ENCODE measurements at places on chromosomes 7 and 10.
A peak's percentile ranks its signal among the peaks of the same experiment; 100 is the strongest.

DNA sequence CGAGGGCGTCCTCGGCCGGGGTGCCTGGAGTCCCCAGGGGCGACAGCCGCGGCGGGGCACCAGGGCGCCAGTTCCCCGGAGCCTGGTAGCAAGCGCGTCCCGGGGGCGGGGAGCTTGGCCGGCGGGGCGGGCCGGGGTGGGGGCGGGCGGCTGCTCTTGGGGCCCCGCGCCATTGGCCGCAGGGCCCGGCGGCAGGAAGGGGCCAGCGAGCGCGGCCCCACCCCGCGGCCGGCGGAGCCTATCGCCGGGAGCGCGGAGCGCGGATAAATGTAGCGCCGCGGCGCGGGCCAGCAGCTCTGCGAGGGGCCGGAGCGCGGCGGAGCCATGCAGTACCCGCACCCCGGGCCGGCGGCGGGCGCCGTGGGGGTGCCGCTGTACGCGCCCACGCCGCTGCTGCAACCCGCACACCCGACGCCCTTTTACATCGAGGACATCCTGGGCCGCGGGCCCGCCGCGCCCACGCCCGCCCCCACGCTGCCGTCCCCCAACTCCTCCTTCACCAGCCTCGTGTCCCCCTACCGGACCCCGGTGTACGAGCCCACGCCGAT lies at the start of gene HHEX:
Gene HHEX (plus strand): TSS at position 293 of the 548 bp plus-strand sequence. CDS start 32 bp downstream, at position 325.
- DNase-seq = peak; percentile 86

- DNase-seq = no peak
Measured at GRCh38 chr7:128860158-128861073, 2.2 kb upstream of the ATP6V1F start.

GRCh38 chr7:12572941-12573575 lies 2.5 kb downstream of the SCIN start:
- no peak for DNase-seq

DNA sequence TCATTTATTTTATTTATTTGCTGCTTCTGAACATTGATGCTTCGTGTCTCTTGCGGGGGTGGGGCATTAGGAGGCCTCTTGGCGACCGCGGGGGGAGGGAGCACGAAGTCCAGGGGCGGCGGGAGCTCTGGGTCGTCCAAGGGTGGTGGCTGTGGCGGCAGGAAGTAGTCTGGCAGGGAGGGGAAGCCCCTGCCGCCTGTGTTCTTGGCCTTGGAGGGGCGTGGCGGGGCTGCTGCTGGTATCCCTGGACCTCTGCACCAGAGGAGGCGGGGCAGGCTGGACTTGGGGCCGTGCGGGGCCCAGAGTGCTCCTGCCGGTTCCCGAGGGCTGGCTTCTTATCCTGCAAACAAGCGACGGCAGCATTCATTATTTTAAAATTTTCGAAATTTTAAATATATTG lies 70.5 kb upstream of the ABI1 start:
- peak; percentile 17 for DNase-seq

GRCh38 chr7:91285696-91286355 lies 21.6 kb downstream of the FZD1 start:
- DNase-seq = no peak

GRCh38 chr7:43560742-43561330 lies 22.1 kb upstream of the STK17A start:
- no peak for DNase-seq

- DNase-seq = no peak
Measured at GRCh38 chr10:95241533-95241932, 47.5 kb downstream of the ACSM6 start.
